ENCODE measurements at places on chromosomes 2 and 18. TPM values are rescaled to one million over a fixed set of nuclear protein-coding genes. Genes with fewer than 3 reads are reported as not detected.

- no peak overlapping the region for H3K4me3 ChIP-seq
- no peaks in the 10 kb centered on the region for H3K27me3 ChIP-seq
- no peak for DNase-seq
- no peaks in the 10 kb centered on the region for H3K36me3 ChIP-seq
These were observed 6.3 kb downstream of the KHK start for GRCh38 chr2:27092696-27093429.

- no peak overlapping the region for H3K4me3 ChIP-seq
- H3K27ac ChIP-seq = no peak overlapping the region
- H3K27me3 ChIP-seq = peaks cover 14% of the 10 kb centered on the region
- no peak for DNase-seq
- H3K4me1 ChIP-seq = no peaks in the 10 kb centered on the region
These were observed 1094.7 kb upstream of the KLHL29 start for GRCh38 chr2:22290302-22290701.

DNA sequence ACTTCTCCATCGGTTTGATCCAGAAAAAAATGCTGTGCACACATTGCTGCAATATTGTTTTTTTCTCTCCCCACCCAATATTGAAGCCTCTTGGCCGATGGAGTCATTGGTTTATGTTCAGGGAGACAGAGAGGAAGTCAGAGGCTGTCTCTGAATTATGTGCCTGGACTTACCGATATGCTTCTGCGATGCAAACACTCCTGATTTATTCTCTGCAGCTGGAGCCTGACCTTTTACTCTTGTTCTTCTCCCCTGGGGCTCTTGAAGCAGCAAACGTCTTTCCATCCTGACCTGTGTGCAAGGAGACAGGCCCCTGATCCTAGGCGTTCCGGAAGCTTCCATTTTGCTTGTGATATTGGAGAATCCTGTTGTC is 99.6 kb downstream of the PTGR3 start:
- DNase-seq = no peak
- H3K36me3 ChIP-seq = no peaks in the 10 kb centered on the region

GRCh38 chr2:8141079-8141707 is 540.7 kb upstream of the ID2 start:
- no peak overlapping the region for H3K4me3 ChIP-seq
- no peak overlapping the region for H3K27ac ChIP-seq
- no peaks in the 10 kb centered on the region for H3K27me3 ChIP-seq
- no peaks in the 10 kb centered on the region for H3K36me3 ChIP-seq

GRCh38 chr2:37610638-37611289 is 60.7 kb downstream of the CDC42EP3 start:
- DNase-seq = no peak
- peaks cover 4% of the 10 kb centered on the region for H3K4me1 ChIP-seq
- H3K4me3 ChIP-seq = no peak overlapping the region
- no peaks in the 10 kb centered on the region for H3K27me3 ChIP-seq
- peaks cover 7% of the 10 kb centered on the region for H3K36me3 ChIP-seq
- no peak overlapping the region for H3K27ac ChIP-seq

GRCh38 chr2:201904538-201905420 is 98.4 kb downstream of the CDK15 start:
- no peaks in the 10 kb centered on the region for H3K36me3 ChIP-seq
- no peak overlapping the region for H3K27ac ChIP-seq
- no peak overlapping the region for H3K4me3 ChIP-seq
- H3K27me3 ChIP-seq = peaks cover 28% of the 10 kb centered on the region

- no peaks in the 10 kb centered on the region for H3K4me1 ChIP-seq
- H3K27me3 ChIP-seq = no peaks in the 10 kb centered on the region
- no peak for DNase-seq
- no peak overlapping the region for H3K27ac ChIP-seq
- H3K36me3 ChIP-seq = peaks cover 93% of the 10 kb centered on the region
- H3K4me3 ChIP-seq = no peak overlapping the region
These were observed 13.6 kb downstream of the ADI1 start for GRCh38 chr2:3505771-3506170.

GRCh38 chr2:24972315-24972961 is 683 bp upstream of the DNAJC27 start:
- peak overlapping the region; percentile 94 for H3K4me3 ChIP-seq
- DNase-seq = peak; percentile 49
- H3K4me1 ChIP-seq = no peaks in the 10 kb centered on the region
- H3K27ac ChIP-seq = peak overlapping the region; percentile 100
- H3K36me3 ChIP-seq = peaks cover 12% of the 10 kb centered on the region

GRCh38 chr2:31382452-31383120 is 32.0 kb downstream of the XDH start:
- H3K27ac ChIP-seq = peak overlapping the region; percentile 99
- H3K27me3 ChIP-seq = no peaks in the 10 kb centered on the region
- H3K4me1 ChIP-seq = peaks cover 30% of the 10 kb centered on the region
- no peak overlapping the region for H3K4me3 ChIP-seq

GRCh38 chr2:100957996-100958653 is 44.0 kb upstream of the RPL31 start:
- no peaks in the 10 kb centered on the region for H3K4me1 ChIP-seq
- no peaks in the 10 kb centered on the region for H3K27me3 ChIP-seq
- no peak overlapping the region for H3K4me3 ChIP-seq
- H3K36me3 ChIP-seq = no peaks in the 10 kb centered on the region

GRCh38 chr2:102258025-102258385 is 53.4 kb upstream of the IL1RL1 start:
- H3K27me3 ChIP-seq = no peaks in the 10 kb centered on the region
- H3K4me1 ChIP-seq = peaks cover 18% of the 10 kb centered on the region
- no peak overlapping the region for H3K4me3 ChIP-seq
- no peaks in the 10 kb centered on the region for H3K36me3 ChIP-seq

GRCh38 chr18:23951206-23951605 is 63.3 kb upstream of the TTC39C start:
- no peaks in the 10 kb centered on the region for H3K27me3 ChIP-seq
- DNase-seq = no peak
- no peak overlapping the region for H3K27ac ChIP-seq
- H3K36me3 ChIP-seq = peaks cover 99% of the 10 kb centered on the region
- no peak overlapping the region for H3K4me3 ChIP-seq

- peaks cover 14% of the 10 kb centered on the region for H3K27me3 ChIP-seq
- H3K27ac ChIP-seq = no peak overlapping the region
- H3K36me3 ChIP-seq = peaks cover 6% of the 10 kb centered on the region
- no peak overlapping the region for H3K4me3 ChIP-seq
- DNase-seq = peak; percentile 28
These were observed 34.5 kb upstream of the LRRC30 start for GRCh38 chr18:7196421-7196820.

- DNase-seq = no peak
- H3K27me3 ChIP-seq = no peaks in the 10 kb centered on the region
- H3K4me3 ChIP-seq = no peak overlapping the region
- H3K27ac ChIP-seq = no peak overlapping the region
- H3K36me3 ChIP-seq = no peaks in the 10 kb centered on the region
These were observed 44.9 kb upstream of the SMIM21 start for GRCh38 chr18:75472396-75472795.

DNA sequence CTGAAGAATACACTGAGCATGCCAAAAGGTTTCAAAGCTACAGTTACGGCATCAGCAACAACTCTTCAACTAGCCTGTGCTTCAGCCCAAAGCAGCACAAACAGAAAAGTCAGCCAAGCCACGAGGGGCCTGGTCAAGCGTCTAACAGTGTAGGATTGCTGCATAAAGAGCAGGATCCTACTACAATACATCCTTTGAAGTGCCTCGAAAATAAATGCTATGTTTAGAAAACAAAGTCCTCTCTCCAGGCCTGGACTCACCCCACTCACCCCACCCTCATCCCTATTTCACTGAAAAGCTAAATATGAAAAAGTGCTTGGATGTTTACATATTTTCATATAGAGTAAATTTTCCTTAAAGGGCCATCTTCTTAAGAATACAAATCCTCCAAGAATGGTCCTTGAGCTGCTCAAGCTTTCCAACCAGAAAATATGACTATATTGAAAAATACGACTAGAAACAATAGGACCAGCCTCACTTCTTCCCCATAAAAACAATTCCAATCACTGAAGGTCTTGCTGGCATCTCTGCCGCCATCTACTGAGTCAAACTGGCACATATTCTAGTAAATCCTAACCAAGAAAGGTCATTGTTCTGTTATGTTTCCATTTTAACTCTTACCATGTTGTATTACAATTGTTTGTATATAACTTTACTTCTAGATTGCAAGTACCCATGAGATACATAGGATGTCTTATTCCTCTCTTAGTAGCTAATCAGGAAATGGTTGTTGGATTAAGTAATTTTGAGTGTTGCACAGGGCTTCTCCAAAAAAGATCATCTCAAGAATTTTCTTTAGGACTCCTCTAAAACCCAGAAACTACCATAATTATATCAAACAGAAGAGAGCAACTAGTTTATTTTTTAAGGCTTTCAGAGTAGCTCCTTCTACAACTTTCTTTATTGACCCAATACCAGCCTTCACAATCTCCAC is 63.6 kb downstream of the CLHC1 start:
- peaks cover 13% of the 10 kb centered on the region for H3K36me3 ChIP-seq
- H3K27me3 ChIP-seq = no peaks in the 10 kb centered on the region
- peaks cover 13% of the 10 kb centered on the region for H3K4me1 ChIP-seq
- peak; percentile 72 for DNase-seq
- H3K27ac ChIP-seq = no peak overlapping the region

- no peaks in the 10 kb centered on the region for H3K27me3 ChIP-seq
- no peak for DNase-seq
- no peak overlapping the region for H3K4me3 ChIP-seq
- H3K4me1 ChIP-seq = peaks cover 15% of the 10 kb centered on the region
- H3K36me3 ChIP-seq = no peaks in the 10 kb centered on the region
These were observed 49.3 kb upstream of the FOSL2 start for GRCh38 chr2:28343184-28343942.

- no peaks in the 10 kb centered on the region for H3K27me3 ChIP-seq
- no peak overlapping the region for H3K27ac ChIP-seq
- no peak overlapping the region for H3K4me3 ChIP-seq
- peaks cover 6% of the 10 kb centered on the region for H3K4me1 ChIP-seq
- DNase-seq = no peak
These were observed 491.1 kb downstream of the NR4A2 start for GRCh38 chr2:155841442-155841841.

HRH4 gene
- 0.10 TPM for total RNA-seq

SCN9A gene
- total RNA-seq = 1.9 TPM

RNF144A gene
- total RNA-seq = 0.47 TPM

MYOM1 gene
- 0.21 TPM for total RNA-seq

CCDC74B gene
- total RNA-seq = 0.61 TPM

Measured in MCF 10A (cell line).